Tibial nerve (tissue), 4 donors: ENCODE measurements at places on chromosomes 13 and 19. TPM values are rescaled to one million over a fixed set of nuclear protein-coding genes. Genes with fewer than 3 reads are reported as not detected.

- no peak for DNase-seq
Observed at GRCh38 chr19:40976134-40976533, 14.9 kb upstream of the CYP2B6 start.

GRCh38 chr13:93558637-93559036 is 332.0 kb downstream of the GPC6 start:
- DNase-seq, result no peak

DNA sequence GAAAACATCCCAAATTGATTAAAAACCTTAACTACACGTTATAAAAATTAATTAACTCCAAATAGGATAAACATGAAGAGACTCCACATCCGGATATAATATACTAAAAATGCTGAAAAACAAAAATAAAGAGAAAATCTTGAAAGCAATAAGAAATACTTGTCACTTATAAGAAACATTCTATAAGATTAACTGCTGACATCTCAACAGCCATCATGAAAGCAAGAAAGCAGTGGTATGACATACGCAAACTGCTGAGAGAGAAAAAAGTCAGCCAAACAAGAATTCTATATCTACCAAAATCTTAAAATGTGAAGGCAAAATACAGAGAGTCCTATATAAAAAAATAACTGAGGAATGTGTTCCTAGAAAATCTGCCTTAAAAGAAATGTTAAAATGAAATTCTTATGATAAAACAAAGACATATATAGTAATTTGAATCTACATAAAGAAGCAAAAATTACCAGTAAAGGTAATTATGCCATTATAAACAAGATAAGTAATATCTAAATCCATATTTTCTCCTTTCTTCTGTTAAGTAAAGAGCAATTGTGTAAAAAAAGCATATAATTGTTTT is 1851.1 kb downstream of the PCDH9 start:
- no peak for DNase-seq

DNA sequence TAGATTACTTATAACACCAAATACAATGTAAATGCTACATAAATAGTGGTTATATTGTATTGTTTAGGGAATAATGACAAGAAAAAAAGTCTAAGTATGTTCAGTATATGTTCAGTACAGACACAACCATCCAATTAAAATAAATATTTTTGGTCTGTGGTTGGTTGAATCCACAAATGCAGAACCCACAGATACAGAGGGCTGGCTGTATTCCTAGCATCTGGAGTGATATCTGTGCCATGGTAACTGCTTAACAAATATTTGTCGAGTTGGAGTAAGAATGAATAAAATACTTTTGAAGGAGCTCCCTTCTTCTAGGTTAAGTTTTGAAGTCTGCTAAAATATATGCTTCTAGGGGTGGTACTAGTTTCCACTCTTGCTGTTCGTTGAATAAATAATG is 241.0 kb downstream of the KLF5 start:
- no peak for DNase-seq

GRCh38 chr13:106464076-106464475 is 71.4 kb downstream of the EFNB2 start:
- DNase-seq, result no peak

DNA sequence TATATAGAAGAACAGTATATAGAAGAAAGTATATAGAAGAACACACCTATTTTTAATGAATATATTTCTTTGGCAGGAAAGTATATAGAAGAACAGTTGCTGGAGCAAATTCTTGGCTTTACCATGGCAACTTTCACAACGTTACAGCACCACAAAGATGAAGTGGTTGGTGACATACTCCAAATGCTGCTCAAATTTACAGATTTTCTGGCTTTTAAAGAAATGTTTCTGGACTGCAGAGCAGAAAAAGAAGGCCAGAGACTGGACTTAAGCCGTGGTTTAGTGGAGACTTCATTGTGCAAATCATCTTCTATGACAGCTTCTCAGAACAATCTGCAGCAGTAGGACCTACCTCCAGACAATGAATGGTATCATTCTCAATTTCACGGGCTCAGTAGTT is 24.3 kb upstream of the RFXAP start:
- no peak for DNase-seq

DNA sequence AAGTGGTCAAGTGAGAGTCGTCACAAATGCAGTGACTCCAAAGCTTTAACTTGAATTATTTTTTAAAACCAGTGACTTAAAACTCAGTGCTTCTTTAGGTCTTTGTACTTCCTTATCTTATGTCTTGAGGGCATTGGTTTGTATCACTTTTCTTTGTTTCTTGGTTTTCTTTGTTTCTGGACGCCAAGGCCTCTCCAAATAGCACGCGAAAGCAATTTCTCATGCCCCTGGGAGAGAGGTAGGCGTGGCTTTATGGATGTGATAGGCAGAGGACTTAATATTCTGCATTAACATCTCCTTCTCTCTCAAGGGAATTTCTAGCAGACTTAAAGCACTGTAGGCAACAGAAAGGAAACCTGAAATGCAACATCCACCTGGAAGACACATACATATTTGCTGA is 20.6 kb downstream of the UBE2L5 start:
- DNase-seq, result no peak

DNA sequence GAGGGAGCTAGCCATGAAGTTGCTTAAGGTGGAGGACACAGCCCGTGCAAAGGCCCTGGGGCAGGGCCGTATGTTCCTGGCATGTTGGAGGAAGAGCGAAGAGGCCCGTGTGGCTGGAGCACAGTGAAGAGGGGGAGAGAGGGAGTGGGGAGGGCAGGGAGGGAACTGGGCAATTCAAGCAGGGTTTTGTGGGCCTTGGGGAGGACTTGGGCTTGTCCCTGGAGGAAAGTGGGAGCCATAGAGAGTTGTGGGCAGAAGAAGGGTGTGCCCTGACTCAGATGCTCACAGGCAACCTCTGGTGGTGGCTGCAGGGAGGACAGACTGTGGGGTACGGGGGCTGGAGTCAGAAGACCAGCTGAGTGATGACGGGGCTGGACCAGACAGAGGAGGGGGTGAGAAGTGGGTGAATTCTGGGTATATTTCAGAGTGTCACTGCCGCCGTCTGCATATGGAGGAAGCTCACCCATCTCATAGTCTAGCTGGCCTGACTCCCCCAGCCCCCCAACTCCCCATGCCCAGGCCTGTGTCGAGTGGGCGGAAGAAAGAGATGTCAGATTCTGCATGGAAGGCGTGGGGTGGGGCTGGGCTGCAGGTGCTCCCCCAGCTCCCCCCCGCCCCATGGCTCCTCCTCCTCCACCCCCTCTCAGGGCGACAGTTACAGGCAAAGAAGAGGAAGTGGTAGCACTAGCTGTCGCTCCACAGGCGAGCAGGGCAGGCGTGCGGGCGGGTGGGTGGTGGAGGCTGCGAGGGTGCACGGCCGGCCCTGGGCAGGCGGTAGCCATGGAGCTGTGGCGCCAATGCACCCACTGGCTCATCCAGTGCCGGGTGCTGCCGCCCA is at the start of gene VAV1:
Gene VAV1, plus strand, starts transcription at position 681 of the 838 bp plus-strand sequence. Its CDS starts 100 bp downstream, at position 781.
- DNase-seq, result no peak

- DNase-seq, result no peak
Observed at GRCh38 chr13:100895651-100896050, 221.1 kb upstream of the TMTC4 start.

- no peak for DNase-seq
Observed at GRCh38 chr13:61751039-61751438, 335.4 kb upstream of the PCDH20 start.

GRCh38 chr13:23411220-23411619 is 22.3 kb downstream of the SACS start:
- DNase-seq, result no peak

The BABAM1 gene
- total RNA-seq, result 71.0 TPM

The MBD3L2 gene
- not detected for total RNA-seq

The ATP7B gene
- 6.7 TPM for total RNA-seq
